ENCODE measurements at places on chromosomes 6 and 20. TPM values are rescaled to one million over a fixed set of nuclear protein-coding genes. Genes with fewer than 3 reads are reported as not detected.

GRCh38 chr6:146550911-146551310, 7.3 kb downstream of the RAB32 start:
- no peak for DNase-seq

E2F1 gene
- total RNA-seq = 14.1 TPM

PAX1 gene
- total RNA-seq = not detected

- DNase-seq = no peak
Measured at GRCh38 chr20:49507741-49508434, 25.4 kb upstream of the KCNB1 start.

DNA sequence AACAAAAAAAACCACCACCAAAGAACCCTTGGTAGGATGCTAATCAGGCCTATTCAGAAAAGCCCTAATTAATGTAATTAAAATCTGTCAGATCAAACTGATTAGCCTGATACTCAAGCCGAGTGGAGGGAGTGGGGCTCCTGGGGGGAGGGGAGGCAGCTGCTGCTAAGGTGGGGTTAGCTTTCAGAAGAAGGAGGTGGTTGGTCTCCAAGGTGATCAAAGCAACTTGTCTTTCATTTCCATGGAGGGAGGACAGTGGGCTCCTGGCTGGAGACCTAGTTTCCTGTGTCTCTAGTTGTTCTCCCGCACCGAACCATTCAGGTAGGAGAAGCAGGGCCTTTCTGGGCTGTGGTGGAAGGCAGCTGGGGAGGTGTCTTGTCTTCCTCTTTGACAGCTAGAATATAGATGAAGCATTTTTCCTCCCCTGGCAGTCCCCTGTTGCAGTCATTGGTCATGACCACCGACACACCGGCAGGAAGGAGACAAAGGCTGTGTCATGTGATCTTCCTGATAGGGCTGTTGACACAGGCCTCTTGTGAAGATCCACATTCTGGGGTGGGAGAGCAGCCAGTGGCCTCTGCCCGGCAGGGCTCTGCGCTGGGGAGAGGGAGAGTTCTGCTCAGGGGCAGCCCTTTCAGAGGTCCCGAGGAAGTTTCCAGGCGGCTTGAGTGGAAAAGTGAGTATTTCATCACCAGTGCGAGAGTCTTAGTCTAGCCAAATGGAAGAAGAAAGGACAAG, 39.9 kb upstream of the PRDM1 start:
- DNase-seq = no peak
